ENCODE measurements at places on chromosomes 16 and 17.

DNA sequence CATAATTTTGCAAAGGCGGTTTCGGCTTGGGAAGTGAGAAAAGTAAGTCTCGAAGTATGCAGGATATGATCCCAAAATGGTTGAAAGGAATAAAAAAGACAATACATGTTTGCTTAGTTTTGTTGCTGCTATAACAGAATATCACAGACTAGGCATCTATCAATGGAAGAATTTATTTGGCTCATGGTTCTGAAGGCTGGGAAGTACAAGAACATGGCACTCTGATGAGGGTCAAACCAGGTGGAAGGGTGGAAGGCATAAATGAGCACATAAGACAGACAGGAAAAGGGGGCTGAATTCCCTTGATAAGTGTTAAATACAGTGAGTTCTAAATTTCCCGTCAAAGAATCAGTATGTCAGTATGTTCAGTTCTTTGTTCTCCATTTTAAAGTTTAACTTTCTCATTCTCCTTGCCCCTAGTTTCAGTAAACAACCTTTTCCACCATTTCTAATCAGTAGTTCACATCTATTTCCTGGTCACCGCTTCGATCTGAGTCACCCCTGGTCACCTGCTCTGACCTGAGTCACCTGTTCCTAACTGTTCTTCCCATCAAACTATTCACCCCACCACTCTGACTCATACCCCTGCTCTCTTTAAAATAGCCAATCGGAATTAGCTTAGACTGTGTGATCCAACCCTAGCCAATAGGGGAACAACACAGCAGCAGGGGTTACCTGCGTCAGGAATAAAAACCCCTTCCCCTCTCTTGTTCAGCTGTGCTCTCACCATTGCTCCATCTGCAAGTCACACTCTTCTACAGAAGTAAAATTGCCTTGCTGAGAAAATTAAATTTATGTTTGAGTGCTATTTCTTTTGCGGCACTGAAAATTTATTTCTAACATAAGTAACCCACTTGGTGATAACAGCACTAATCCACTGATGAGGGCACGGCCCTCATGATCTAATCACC lies 240.8 kb downstream of the STX8 start:
- peak; percentile 16 for DNase-seq

- DNase-seq: no peak
These were observed 18.4 kb downstream of the NPIPA1 start for GRCh38 chr16:14955546-14956231.

- no peak for DNase-seq
These were observed 63.4 kb downstream of the KLHDC4 start for GRCh38 chr16:87702325-87702811.

DNA sequence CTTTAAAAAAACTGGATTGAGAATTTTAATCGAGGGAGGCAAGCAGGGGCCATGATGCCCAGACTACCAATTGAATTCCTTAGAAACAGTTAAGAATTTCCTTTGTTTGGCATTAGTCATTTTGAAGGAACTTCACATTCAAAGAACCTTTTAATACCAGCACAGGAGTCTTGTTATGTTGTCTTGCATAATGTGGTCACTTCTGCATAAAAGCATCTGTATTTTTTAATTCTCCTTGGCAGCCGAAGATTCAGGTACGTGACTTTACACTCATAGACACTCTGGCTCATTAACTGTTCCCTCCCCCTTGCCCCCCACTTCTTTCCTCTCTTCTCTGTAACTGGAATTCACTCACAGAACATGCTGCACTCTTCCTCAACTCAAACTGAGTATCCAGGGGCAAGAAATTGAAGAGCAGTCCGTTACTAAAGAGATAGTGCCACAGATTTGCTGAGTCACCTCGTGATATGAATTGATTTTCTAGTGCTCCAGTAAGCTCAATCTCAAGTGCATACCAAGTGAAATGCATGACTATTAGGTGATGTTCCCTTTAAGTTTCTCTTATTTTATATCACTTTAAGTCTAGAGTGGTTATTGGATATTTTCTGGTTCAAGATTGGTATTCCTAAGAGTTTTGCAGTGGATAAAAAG lies 572.2 kb upstream of the SOX9 start:
- DNase-seq: peak; percentile 51

DNA sequence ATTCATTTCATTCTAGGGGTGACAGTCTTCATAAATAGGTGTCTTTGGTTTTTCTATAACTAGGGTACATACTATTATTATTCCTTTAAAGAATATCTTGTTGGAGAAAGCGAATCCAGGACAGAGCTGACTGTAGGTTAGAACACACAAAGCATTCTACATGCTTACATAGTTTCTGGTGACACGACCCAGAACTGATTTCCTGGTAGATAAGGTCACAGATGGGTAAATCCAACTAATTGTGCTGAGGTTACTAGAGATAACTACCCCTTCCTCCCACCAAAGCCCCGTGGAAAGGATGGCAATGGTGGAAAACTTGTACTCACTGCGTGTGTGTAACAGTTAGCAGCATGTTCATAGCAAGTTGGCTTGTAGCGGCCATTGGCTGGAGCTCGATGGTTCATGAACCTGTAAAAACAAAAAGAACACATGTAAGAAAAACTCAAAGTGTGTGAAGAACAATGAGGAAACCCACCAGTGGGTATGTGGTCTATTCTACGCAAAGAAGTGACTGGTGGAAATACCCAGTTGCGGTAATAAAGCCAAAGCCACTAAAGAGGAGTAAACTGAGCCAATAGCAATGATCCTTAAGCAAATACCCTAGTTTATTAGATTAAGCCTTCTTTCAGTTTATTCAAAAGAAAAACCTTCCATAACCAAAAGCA lies 7.7 kb downstream of the MMD start:
- DNase-seq: no peak

DNA sequence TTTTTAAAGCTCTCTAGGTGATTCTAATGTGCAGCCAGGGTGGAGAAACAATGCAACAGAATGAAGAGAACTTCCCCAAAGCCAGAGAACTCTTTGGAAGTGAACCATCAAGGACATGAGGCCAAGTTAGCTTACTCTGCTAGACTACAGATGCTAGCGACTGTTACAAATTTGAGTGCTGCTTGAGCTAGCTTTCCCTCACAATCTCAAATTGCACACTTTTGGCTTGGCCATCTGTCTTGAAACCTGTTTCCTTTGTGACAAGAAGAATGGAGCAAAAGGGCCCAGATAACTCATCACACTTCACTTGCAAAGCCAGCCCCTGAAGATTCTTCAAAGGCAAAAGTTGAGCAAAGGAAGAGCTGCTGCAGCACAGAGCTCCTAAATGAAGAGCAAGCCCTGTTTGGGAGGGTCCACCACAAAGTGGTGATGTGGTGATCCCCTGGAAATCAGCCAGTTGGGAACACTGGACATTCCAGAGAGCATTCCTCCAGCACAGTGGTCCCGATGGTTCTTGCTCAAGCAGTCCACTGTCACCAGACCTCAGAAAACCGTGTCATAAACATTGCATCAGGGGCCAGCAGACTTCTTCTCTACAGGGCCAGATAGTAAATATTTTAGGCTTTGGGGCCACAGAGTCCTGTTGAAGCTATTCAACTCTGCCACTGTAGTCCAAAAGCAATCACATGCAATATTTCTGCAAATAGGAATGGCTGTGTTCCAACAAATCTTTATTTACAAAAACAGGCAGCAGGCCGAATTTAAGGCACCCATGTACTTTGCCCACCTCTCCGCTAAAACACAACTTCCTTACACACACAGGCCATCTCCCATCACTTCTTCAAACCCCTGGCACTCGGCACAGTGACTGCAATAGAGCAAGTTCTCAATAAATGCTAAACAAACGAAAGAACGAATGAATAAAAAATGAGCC lies 21.2 kb downstream of the SLC39A11 start:
- no peak for DNase-seq

DNA sequence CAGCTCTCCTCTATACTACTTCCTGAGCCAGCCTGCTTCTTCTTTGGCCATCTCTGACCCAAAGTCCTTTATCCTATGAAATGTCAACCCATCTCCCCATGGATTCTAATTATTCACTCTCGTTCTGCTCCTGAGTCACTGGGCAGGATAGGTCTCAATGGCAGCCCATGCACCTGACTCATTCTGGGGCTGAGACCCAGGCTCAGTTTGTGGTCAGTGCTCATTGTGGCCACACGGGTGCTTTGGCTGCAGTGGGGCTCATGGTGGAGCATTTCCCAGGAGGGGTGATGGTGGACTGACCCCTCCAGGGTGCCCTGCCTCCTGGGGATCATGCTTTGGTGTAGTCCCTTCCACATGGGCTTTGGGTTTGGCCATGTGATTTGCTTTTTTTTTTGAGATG lies 154.8 kb upstream of the WSCD1 start:
- no peak for DNase-seq

DNA sequence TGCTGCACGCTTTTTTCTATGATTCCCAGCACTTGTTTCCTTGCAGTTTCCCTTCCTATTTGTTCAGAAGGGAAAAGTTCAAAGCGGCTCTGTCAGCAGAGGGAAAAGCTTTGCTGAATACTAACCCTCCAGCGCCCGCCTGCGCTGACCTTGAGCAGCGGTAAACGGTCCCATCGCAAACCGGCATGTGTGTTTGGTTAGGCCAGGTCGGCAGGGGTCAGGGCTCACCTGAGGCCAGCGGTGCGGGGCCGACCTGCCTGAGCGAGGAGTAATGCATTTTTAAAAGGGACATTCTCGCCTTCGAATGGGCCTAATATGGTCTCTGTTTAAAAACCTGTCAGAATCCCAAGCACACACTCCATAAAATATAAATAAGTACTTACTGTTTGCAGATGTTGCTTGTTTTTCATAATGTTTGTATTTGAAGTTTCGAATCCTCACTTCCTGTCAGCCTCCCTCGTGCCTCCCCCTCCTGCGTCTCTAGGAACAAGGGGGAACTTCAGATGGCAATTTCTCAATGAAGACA lies 110.1 kb downstream of the IRX3 start:
- DNase-seq: no peak

- DNase-seq: no peak
These were observed 600.6 kb upstream of the CDH11 start for GRCh38 chr16:65722429-65722828.

DNA sequence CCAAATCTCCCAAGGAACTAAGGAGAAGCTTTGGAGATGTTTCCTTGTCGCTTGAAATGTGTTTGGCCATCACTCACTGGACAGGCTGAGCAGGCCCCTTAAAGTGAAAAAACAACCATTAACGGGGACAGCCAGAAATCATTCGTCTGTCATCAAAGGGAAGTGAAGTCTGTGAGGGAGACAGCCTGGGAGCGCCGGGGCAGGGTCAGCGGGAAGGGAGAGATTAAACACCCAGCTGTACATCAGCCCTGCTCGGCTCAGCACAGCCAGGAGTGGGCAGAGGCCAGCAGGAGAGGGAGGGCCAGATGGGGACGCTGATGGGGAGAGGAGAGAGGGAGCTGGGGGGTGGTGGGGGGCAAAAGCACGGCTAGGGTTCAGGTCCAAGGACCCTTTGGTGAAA lies 105.1 kb downstream of the SDK2 start:
- no peak for DNase-seq

GRCh38 chr16:81167851-81168250 lies 70.6 kb upstream of the BCO1 start:
- DNase-seq: no peak

DNA sequence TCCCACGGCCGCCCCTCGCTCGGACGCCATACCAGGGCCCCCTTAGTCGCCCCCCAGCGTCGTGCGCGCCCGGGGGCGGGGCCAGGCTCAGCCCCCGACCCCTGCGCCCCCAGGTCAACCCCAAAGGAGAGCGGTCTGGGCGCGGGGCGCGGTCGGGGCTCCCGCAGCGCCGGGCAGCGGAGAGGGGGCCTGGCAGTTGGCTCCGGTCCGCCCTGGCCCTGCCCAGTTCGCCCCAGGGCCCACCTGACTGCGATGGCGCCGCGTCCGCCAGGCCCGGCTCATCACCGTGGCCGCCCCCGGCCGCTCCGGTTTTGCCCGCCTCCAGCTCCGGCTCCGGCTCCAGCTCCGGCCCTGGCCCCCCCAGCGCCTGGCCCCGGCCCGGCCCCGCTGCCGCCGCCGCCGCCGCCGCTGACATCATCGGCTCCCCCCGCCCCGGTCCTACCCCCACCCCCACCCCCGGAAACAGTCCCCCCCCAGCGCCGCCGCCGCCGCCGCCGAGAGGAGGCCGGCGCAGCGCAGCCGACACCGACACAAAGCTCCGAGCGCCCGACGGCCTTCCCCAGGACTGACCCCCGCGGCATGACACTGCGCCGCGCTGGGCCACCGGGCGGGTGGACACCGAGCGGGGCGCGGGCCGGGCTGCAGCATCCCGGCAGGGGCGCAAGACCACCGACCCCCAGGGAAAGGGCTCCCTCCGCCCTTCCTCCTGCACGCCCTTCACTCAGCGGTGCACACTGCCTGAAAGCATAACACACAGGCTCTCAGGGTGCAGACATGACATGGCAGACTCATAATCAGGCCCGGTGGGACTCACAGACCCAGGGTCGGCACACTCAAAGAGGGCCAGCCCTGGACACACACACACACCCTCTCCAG lies at the start of gene ZBTB4:
TSS of gene ZBTB4 (minus strand) at position 419 of the 876 bp plus-strand sequence. CDS start 12,830 bp downstream, outside the sequence.
- DNase-seq: peak; percentile 15

DNA sequence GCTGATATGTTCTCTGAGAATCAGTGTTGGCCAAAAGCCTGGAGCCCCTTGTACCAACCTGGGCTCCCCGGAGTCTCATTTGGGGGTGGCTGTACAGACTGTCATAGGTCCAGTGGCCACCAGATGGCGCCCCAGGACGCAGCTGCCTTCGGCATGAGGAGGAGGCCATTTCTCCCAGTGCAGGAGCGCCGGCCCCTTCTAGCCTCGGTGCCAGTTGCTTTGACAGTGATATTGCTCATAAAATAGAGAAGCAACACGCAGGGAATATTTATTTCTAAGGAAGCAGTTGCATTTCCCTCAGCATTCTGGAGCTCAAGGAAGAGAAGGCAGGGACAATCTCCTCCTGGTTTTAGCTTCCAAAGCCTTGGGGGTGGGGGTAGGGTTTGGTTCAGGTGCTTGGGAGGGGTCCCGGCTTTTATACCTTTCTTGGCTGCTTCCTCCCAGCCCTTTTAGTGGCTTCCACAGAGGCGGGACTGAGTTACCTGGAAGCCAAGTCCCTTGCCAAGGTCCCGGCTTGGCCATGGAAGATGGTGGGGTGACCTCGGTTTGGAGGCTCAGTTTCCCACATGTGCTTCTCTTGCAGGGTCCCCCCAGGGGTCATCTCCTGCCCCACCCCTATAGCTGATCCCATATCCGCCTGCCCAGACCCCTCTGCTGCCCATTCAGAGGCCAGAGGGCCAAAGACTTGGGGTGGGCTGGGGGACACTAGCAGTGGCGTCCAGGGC lies 117.8 kb upstream of the CDC42EP4 start:
- peak; percentile 55 for DNase-seq

- DNase-seq: no peak
These were observed 161.9 kb upstream of the XYLT1 start for GRCh38 chr16:17632667-17633066.

GRCh38 chr17:40940266-40940665 lies 2.8 kb upstream of the KRT23 start:
- no peak for DNase-seq

GRCh38 chr17:36923814-36924221 lies 13.5 kb upstream of the LHX1 start:
- peak; percentile 18 for DNase-seq

DNA sequence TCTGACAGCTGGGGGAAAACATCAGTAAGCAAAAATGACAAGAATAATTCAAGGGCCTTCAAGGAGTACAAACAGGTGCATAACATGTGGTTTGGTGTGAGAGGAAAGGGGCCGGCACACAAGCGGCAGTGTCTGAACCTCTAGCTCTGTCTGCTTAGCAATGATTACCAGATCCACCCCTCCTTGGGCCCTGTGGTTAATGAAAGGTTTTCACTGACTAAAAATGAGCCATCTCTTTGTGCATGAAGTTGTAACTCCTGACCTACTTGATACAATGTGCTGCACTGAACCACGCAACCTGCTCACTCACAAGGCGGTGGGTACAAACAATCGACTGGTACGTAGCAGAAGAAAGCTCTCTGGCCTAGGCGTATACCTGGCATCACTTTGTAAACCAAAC lies 15.1 kb downstream of the FAM117A start:
- no peak for DNase-seq

GRCh38 chr16:982145-983043 lies 824 bp downstream of the SOX8 start:
- no peak for DNase-seq
